ENCODE measurements at places on chromosomes 2 and 18.

GRCh38 chr2:11309706-11310105, 34.7 kb downstream of the ROCK2 start:
- DNase-seq: no peak

GRCh38 chr2:196338440-196338839, 167.1 kb upstream of the STK17B start:
- DNase-seq: no peak

- no peak for DNase-seq
Measured at GRCh38 chr2:54676656-54677055, 46.8 kb upstream of the EML6 start.

DNA sequence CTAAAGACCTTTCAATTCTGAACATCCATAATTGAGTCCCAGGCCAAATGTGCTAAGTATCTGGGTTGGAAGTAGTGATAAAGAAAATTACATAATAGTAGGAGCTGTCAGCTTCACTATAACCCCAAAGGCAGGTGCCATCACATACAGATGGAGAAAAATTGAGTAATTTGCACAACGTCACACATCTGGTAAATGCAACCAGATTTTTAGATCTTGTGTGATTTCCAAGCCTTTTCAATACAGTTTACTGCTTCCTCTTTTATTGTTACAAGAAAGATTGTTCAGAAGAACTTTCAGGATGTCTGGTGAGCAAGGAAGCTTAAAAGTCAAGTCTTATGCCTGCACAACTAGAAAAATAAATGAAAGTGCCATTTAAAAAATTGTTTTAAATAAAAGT, 62.3 kb downstream of the UBE2E3 start:
- DNase-seq: no peak

DNA sequence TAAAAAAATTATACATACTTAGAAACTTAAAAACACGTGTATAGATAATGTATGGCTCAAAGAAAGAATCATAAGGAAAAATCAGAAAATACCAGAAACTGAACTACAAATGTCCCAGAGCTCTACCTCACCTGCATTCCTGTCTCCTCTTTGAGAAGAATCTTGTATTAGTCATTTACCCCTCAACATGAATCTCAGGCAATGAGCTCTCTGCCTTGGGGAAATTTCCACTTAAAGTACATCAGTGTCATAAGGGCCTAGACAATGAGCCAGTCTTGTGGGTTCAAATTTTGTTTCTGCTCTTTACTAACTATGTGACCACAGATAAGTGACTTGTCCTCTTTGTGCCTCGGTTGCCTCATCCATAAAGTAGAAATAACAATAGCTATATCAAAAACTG, 40.1 kb downstream of the SCG2 start:
- no peak for DNase-seq

DNA sequence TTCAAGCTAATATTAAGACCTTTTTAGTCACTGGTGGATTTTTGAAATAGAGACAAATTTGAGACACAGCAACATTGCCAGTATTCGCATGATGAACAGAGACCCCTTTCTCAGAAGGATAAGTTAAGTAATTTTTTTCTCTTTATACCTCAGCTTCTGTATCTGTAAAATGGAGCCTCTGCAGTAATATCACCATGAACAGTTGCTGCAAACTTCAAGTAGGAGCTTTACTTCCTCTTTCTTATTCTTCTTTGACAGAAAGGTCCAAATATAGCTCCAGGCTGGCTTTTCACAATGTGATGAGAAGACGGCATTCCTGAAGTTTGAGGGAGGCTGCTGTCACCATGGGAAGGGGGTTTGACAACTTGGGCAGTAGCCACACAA, 158.7 kb downstream of the TDRD15 start:
- no peak for DNase-seq

GRCh38 chr2:150424406-150424805, 63.1 kb downstream of the RND3 start:
- DNase-seq: no peak

Data from CD4-positive, alpha-beta T cell treated with Interleukin-4 for 4 hours (primary cell).